ENCODE measurements at places on chromosomes 2 and 18.

DNA sequence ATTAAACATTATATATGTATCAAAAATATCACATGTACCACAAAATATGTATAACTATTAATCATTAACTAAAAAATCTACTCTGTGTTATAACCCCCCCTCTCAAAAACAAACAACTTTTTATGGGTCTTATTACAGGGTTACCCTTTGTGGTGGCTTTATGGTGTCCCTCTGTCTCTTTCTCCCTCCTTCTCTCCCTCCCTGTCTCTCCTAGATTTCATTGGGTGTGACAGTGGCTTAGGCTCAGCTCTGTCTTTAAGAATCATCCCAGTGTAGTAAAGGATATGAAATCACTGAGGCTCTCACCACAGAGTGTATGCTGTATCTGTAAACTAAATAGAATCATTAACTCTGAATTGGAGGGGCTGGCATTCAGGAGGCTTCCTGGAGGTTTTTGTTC, 93.7 kb downstream of the TDRD15 start:
- DNase-seq, result no peak

DNA sequence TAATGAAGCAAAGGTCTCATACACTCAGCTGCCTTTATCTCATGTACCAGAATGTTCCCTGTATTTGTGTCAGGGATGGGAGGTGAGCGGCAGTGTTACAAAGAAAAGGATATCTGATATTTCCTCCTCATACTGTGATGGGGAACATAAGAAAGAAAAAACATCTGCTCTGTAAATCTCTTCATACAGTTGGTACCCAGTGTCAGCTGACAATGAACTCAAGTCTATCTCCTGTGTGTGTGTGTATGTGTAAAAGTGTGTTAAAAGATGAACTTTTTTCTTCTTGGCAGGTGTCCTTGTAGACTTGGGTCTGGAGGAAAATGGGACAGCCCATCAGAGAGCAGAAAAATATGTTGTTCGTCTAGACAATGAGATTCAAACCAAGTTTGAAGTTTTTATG, 127.8 kb downstream of the ESCO1 start:
- DNase-seq, result no peak

- no peak for DNase-seq
Observed at GRCh38 chr2:38246105-38246504, 131.0 kb downstream of the ATL2 start.

- no peak for DNase-seq
Observed at GRCh38 chr2:210268281-210268680, 43.0 kb upstream of the ACADL start.

GRCh38 chr2:170354855-170355780, 177.2 kb downstream of the MYO3B start:
- DNase-seq, result no peak

GRCh38 chr18:78293940-78294541, 685.6 kb upstream of the SALL3 start:
- no peak for DNase-seq

DNA sequence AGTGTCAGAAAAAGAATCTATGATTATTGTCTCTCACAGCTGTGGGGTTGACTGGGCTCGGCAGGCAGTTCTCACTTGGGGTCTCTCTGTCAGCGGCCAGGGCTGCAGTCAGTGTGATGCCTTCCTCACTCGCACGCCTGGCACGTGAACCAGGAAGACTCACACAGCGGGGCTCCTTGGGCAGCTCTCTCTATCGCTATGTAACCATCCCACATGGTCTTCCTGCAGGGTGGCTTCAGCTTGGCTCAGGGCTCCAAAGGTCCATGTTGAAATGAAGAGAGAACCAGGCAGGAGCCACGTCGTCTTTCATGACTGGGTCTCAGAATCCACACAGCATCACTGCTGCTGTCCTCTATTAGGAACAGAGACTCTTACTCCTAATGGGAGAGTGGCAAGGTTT, 30.6 kb upstream of the SLC1A4 start:
- no peak for DNase-seq

GRCh38 chr18:77067291-77068061, 65.1 kb downstream of the MBP start:
- no peak for DNase-seq

GRCh38 chr18:63495675-63496074, 18.9 kb downstream of the SERPINB5 start:
- no peak for DNase-seq

DNA sequence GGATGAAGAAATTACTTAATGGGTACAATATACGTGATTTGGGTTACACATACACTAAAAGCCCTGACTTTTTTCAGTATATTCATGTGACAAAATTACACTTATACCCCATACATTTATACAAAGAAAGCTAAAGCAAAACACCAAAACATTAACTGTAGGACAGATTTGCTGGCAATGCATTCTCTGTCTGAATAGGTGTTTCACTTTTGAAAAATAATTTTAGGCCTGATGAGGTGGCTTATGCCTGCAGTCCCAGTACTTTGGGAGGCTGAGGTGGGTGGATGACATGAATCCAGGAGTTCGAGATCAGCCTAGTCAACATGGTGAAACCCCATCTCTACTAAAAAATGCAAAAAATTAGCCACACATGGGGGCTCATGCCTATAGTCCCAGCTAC, 301.5 kb upstream of the FAM98A start:
- no peak for DNase-seq

DNA sequence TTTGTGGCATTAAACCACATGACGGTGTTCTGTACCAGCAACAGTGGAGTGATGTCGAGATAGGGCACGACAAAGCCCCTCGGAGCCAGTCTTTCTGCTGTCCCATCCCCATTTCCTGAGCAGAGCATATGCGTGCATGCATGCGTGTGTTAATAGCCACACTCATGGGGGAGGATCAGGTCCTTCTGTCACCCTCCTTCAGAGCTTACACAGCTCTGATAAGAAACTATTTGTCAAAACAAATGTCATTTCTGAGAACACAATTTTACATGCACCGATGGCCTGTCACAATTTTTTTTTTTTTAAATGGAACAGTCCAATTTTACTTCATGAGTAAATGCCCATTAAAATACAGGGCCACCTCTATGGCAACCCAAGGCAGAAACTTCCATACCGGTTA, 95.9 kb upstream of the ZBTB14 start:
- no peak for DNase-seq

DNA sequence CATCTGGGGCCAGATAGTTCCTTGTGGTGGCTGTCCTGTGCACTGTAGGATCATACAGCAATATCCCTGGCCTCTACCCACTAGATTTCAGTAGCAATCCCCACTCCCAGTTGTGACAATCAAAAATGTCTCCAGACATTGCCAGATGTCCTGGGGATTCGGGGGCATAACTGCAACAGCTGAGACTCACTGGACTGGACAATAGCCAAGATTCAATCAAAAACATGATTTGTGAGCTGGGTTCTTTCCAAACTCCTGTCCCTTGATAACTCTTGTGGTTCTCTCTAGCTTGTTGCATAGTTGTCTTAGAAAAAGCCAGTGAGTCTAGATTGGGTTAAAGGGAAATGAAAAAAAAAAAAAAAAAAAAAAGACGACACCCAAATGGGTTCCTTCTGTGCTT, 293.4 kb downstream of the CELF4 start:
- no peak for DNase-seq

DNA sequence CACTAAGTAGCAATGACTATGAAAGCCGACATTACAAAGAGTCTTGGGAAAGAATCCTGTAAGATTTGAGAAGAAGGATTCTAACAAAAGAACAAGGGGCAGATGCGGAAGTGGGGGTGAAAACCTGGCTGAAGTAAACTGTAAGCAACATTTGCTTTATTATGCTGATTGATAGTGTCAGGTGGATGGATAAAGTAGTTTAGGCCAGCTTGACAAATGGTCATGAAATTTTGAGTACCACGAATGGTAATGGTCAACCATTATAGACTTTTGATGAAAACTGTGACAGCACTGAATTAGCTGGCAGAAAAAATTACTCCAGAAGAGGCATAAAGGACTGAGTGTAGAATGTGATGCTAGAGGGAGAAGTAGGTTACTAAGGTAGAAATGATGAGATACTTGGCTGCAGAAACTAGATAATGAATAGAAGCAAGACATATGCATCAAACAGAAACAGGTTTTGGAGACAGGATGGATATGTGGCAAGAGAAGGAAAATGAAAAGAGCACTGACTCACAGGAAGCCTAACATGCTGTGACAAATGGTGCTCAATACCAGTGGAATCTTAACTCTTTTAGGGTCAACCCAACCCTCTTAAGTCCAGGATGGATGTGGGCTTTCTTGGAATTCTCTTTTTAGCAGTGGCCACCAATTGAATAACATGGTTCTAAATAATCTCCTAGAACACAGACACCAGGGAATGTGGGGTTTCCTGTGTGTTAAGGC, 6.8 kb downstream of the THUMPD2 start:
- DNase-seq, result no peak

DNA sequence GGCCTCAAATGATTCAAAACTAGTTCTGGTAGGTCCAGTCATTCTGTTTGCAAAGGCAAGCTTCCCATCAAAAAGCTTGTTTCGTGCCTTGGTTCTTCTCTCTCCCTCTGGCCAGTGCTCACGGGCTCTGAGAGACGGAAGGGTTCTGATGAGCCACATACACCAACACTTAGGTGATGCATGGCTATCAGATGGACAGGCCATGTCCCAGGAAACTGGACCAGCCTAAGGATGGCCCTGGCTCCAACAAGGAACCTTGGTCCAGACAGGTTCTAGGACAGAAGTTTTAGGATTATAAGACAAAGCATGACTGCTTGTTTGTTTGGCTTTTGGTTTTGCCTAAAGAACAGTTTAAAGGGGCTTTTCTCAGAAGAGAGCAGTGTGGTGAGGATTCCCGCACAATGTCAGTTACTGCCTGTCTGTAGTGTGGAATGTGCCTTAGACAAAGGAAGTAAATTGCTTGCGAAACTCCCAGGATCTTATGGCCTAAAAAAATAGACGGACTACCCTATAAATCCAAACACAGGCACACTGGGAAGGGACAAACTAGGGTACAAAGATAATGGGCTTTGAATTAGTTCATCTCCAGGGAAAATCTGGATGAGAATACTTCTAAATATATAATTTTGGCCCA, 10.3 kb downstream of the CYP1B1 start:
- DNase-seq, result no peak

- DNase-seq, result no peak
Observed at GRCh38 chr2:168797286-168797655, 5.2 kb upstream of the NOSTRIN start.

- DNase-seq, result no peak
Observed at GRCh38 chr2:209960676-209961630, 41.5 kb upstream of the RPE start.

- no peak for DNase-seq
Observed at GRCh38 chr2:45554742-45555140, 56.3 kb downstream of the SRBD1 start.

DNA sequence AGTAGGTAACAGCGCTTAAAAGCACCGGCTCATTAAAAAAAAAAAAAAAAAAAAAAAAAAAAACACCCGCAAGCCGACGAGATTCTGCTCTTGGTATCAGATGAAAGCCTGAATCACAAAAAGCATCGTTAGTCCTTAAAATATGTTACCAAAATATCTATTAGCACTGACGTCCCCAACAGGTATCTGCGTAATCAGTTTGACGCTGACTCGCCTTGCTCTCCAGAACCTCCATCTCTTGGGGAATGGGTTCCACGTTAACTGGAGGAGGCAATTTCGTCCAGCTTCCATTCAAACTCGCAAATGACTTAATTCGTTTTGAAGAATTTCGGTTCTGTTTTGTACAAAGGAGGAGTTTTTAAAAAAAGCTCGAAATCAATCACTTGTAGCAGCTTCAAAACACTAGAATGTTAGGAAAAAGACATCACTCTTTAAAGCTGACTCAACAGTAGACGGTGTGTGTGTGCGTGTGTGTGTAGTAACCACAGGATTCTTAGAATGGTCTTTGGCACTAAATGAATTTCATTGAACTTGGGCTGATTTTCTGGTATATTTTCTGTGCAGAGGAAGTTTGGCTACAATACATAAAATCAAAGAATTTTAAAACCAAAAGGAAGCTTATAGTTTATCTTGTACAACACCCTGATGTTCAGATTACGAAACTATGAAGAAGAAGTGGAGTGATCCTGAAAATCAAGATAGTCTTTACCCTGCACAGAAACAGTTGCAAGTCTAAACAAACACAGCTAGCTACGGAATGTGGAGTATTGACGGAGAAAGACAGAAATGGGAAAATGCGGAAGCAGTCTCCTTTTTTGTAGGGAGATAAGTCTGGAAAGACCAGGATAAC, 1.1 kb upstream of the PGAP1 start:
- no peak for DNase-seq

- DNase-seq, result no peak
Observed at GRCh38 chr18:67875060-67875459, 358.5 kb upstream of the DSEL start.

- no peak for DNase-seq
Observed at GRCh38 chr2:218501665-218502064, 66.5 kb downstream of the USP37 start.

- DNase-seq, result no peak
Observed at GRCh38 chr2:238449241-238449640, 22.5 kb downstream of the ASB1 start.

- DNase-seq, result no peak
Observed at GRCh38 chr2:7165736-7166135, 248.5 kb downstream of the RNF144A start.

DNA sequence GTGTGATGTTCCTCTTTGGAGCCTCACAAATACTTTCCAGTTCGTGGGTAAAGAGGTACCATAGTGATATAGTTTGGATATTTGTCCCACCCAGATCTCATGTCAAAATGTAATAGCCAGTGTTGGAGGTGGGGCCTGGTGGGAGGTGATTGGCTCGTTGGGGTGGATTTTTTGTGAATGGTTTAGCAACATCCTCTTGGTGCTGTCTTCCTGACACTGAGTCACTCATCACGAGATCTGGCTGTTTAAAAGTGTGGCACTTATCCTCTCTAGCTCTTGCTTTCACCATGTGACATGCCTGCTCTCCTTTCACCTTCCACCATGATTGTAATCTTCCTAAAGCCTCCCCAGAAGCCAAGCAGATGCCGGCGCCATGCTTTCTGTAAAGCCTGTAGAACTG, 3.0 kb upstream of the CCDC93 start:
- DNase-seq, result no peak

- no peak for DNase-seq
Observed at GRCh38 chr2:142938240-142938639, 60.8 kb downstream of the KYNU start.

GRCh38 chr2:182666674-182667314, 49.3 kb upstream of the DNAJC10 start:
- DNase-seq, result no peak

- DNase-seq, result no peak
Observed at GRCh38 chr2:62856228-62857040, 150.9 kb downstream of the EHBP1 start.

Data from breast epithelium (tissue), 4 donors.